ENCODE measurements at places on chromosomes 7 and 10.
A peak's percentile ranks its signal among the peaks of the same experiment; 100 is the strongest.

- DNase-seq = no peak
These were observed 179.2 kb downstream of the RELN start for GRCh38 chr7:103810112-103810744.

DNA sequence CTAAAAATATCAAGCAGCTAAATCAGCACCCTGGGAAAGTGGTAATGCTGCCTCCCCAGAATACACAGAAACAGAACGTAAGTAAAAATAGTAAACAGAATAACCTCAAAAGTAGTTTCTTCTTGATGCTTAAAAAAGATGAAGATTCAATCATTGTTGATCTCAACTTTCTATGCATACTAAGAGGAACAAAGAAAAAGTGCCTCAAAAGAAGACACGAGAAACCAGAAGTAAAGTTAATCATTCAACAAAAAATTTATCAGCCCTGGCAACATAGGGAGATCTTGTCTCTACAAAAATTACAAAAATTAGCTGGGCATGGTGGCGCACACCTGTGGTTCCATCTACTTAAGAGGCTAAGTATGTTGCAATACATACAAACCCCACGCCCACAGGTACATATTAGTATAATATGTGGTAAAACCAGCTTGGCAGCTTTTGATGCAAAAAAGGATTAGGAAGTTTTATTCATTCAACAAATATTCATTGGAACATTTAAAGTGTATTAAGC, 153.7 kb downstream of the NRBF2 start:
- no peak for DNase-seq

DNA sequence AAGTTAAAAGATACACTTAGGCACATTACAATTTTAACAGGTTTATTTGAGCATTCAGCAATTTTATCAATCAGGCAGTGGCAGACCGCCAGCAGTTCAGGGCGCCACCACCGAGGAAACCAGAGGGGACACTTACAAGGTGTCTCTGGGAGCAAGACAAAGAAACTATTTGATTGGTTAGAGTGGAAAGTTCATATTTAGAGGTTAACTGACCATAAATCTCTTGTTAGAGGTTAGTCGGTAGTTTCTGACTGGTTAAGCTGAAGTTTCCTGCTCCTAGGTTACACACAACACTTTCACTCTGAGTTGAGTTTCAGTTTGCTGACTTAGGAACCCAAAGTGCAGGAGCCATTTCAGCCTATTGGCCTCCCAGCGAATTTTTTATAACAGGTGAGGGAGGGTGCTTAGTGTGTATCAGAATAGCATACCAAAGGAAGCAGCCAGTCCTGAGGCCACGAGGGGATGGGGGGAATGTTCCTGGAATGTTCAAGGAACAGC, 10.8 kb upstream of the PVRIG start:
- no peak for DNase-seq

DNA sequence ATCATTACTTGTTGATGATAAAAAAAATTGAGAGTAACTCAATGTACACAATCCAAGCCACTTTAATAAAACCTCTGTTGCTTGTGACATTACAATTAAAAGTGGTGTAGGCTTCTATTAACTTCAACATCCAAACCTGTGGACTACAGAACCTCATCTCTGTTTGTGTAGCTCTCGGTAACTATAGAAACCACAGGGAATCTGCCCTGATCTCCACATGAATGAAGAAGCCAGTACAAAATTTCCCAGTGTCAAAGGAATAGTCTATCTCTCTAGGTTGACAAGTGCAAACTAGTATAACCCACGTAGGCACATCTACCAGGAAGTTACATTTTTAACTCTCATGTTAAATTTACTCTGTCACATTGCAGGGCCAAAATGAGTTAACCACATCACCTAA, 204.3 kb downstream of the CHCHD3 start:
- DNase-seq = no peak

DNA sequence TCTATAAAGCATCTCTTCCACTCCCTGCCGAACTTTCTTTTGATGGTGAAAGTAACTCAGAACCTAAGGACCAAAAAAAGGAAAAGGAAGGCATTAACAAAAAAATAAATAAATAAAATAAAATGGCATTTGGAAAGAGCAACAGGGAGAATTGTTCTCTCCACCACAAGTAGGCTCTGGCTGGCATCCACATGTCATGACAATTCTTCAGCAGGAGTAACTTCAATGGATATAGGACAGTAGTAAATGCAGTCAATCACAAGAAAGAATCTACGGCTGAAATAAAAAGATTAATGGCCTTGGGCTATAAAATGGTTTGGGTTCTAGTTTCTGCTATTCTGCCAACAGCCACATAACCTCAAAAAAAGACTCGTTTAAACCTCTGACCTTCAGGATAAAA, 23.9 kb downstream of the NCAPG2 start:
- DNase-seq = no peak

GRCh38 chr10:60977161-60978122, 33.5 kb upstream of the RHOBTB1 start:
- DNase-seq = no peak

GRCh38 chr10:113504423-113504822, 48.4 kb upstream of the HABP2 start:
- no peak for DNase-seq

- DNase-seq = no peak
These were observed 118.7 kb downstream of the PARD3 start for GRCh38 chr10:34696423-34696822.

DNA sequence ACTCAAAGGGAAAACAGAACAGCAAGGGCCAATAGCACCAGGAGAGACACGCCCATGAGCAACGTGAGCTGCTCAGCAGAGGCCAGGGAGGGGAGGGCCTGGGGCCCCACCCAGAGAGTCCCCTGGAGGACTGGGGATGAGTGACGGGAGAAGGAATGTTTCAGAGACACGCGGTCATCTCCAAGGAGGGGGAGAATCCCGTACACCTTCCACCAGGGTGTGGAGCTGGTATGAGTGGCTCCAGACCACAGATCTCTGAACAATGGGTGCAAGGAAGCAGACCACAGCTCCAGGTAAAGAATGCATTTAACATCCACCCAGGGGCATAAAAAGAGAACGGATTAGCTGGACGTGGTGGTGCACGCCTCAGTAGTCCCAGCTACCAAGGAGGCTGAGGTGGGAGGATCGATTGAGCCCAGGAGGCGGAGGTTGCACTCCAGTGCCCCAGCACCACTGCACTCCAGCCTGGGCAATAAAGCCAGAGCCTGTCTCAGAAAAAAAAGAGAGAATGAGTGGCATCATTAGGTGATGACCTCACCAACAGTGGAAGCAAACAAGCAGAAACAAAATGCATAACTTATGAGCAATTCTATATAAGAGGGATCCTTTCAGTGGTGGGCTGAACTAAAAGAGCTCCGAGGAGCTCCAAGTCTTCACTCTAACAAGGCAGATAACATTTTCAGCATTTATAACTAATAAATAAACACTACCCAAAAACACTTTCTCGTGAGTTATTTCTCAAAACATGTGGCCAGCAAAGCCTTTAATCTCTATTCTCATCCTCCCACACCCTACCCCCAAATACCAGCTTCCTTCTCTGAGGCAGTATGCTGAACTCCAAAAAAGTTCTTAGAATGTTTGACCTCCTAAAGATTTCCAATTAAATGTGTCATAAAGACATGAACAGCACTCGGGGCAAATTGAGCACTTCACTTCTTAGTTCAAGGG, 12.5 kb downstream of the PSAP start:
- no peak for DNase-seq

DNA sequence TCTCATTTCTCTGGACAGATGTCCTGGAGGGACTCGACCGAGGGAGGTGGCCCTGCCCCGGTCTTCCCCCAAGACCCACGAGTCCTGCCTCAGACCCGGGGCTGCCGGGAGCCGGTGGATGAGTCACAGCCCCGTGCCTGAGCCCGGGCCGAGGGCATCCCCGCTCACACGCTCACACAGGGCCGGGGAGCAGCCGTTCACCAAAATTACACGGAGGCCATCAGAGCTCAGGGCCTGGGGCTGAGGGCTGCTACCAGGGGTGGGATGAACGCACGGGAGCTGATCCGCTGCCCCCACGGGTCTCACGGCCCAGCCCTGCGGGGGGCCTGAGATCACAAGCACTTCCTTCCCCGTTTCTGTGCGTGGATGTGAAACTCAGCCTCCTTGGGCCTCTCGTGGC, 17.5 kb downstream of the FAM20C start:
- DNase-seq = no peak

- no peak for DNase-seq
These were observed 7.4 kb upstream of the C10orf67 start for GRCh38 chr10:23351926-23352519.

DNA sequence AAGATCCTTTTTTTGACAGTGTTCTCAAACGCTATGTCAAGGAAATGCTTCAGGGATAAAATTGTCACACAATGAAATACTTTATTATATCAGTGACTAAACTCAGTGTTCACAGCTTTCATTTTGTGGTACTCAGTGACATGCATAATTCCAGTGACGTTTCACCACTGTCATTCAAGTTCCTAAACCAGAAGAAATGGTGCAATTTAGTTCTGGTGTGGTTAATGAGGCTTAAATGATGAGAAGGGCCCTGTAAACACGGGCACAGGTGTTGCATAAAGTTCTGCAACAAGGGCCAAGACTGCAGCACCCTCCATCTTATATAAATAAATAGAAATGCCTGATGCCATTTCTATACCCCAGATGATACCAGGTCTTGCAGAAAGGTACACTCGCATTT, 1247.1 kb downstream of the GATA3 start:
- no peak for DNase-seq

GRCh38 chr7:112060625-112061024, 145.6 kb downstream of the DOCK4 start:
- DNase-seq = no peak

DNA sequence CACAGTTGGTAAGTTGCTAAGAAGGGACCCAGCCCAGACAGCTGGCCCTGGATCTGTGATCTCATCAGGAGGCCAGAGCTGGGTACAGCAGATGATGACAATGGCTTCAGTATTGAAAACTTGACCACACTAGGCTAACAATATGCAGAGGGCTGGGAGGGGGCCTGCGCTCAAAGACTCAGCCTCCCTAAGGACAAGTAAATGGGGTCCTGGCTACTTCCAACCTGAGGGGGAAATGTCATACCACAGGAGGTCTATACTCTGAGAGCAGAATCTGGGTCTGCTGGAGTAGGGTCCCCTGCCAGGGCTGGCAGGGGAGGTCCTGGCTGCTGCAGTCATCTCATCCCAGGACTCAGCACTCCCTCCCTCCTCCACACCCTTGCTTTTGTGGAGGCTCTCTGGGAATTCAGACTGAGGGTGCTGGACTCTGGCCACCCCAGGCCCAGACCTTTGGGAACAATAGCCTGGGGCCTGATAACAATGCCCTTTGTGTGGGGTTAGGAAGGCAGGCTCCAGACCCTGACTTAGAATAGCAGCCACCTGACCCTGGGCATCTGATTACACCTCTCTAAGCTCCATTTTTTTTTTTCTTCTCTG, 1.4 kb downstream of the FXYD4 start:
- DNase-seq = no peak

DNA sequence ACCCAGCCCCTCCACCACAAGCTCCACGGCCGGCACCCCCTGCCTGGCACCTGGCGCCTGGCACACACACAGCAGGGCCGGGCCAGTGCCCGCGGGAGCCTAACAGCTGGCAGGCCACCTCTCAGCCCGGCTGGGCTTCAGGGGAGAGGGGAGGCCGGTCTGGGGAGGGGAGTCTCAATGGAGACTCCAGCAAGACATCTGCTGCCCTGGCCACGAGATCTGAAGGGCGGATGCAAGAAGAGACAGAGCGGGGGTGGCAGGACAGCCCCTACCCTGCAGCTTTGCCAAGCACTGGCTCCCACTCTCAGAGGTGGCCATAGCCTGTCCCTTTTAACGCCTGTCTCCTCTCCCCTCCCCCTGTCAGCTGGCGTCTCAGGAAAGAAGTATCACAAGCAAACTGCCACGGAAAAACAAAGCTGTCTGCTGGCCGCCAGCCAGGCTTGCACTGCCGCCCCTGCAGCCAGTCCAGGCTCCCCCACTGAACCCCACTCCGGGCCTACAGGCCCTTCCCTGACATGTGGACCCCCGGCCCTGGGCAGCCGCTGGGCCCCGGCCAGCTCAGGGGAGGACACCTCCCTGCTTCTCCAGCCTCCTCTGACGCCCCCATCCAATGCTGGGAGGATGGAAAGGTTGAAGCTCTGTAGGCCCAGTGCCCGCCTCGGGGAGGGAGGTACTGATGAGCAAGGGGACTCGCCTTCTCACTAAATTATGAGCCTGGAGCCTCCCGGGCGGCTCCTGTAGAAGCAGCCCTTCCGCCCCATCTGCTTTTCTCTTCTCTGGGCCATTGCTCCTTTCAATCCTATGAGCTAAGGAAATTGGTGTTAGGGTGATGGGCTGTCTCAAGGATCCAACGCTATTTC, 178.4 kb downstream of the ARHGAP12 start:
- no peak for DNase-seq

DNA sequence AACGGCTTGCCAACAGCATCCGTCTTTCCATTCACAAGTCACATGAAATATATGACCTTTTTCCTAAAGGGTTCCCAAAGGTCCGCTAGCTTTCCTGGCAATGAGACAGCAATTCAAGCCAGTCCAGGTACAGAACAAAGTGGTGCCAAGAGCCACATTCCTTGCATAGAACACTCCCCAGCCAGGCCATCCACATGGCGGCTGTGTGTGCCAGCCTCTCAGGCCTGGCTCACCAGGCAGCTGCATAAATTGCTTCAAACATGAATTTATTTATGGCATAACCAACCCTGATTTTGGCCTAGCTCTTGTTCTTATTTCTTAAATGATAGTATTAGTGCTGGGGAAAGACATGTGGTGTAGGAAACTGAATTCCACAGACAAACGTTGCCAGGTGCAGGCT, 63.7 kb upstream of the CREB5 start:
- no peak for DNase-seq

- DNase-seq = peak; percentile 75
These were observed 8.3 kb downstream of the PCBD1 start for GRCh38 chr10:70880077-70880534.

- peak; percentile 15 for DNase-seq
These were observed 6.6 kb upstream of the TPK1 start for GRCh38 chr7:144842377-144842851.

GRCh38 chr10:94186722-94187121, 176.0 kb downstream of the NOC3L start:
- no peak for DNase-seq

- no peak for DNase-seq
These were observed 1.4 kb downstream of the PTPRE start for GRCh38 chr10:127908106-127908958.

GRCh38 chr7:41579961-41580935, 122.6 kb downstream of the INHBA start:
- no peak for DNase-seq

All from germinal center (tissue), 1 donor.